ENCODE measurements at places on chromosomes 16 and 17.

DNA sequence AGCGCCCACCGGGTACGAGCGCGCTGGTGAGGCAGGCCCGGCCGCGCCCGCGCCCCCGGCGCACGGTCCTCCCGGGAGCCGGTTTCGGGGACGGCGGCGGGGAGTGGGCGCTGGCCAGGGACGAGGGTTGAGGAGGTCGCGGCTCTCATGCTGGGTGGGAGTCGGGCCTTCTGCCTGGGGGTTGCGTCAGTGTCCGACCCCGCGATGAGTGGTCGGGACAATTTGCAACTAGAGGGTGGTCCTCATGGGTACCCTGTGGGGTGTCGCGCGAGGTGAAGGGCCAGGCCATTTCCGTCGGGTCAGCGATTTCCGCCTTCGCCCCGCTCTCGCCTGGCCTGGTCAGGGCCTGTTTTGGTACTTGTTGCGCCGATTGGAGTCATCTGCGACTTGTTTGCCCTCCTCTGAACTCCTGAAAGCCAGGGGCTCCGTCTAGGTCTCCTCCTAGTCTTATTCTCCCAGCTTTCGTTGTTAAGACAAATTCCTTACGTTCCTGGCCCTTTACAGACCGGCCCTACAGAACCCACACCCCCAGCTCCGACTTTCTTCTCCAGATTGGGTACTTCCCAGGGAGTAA lies 14.9 kb downstream of the NAA60 start:
- DNase-seq = peak; percentile 30

- no peak for DNase-seq
Measured at GRCh38 chr17:71334048-71334751, 786.6 kb upstream of the SOX9 start.

GRCh38 chr17:17375841-17376240 lies 72.7 kb downstream of the NT5M start:
- no peak for DNase-seq

GRCh38 chr16:48627148-48627547 lies 17.2 kb upstream of the N4BP1 start:
- DNase-seq = no peak

DNA sequence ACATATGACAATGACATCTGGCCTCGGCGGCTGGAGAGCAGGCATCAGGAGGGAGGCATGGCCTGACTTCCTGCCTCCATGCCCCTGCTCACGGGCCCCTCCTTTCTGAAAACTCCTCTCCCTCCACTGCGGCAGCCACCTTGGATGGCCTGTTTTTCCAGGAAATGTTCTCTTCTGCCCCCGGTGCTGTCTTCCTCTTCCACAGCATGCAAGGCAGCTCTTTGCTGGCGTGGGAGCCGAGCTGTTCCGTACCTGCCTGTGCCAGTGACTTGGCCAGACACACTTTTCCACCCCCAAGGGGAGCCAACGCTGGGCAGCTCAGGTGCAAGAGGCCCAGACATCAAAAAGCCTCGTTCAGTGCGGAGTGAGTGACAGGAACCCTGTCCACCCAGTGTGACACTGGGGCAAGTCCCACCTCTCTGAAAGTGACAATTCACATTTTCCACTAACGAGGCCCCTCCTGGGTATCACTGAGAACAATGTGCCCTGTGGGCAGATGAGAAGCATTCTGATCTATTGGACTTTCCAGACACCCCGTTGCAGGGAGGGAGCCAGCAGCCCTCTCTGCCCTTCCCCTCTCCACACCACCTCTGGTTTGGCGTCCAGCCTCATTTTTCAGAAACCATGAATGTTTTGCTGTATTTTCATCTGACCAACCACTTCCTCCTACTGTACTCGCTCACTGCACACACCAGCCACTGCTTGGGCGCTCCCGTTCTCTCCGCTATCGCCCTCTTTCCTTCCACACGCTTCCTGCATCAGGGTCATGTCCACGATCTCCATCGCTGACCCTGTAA lies 31.2 kb downstream of the NSMCE1 start:
- peak; percentile 83 for DNase-seq

GRCh38 chr16:13935408-13935807 lies 15.5 kb downstream of the ERCC4 start:
- no peak for DNase-seq

DNA sequence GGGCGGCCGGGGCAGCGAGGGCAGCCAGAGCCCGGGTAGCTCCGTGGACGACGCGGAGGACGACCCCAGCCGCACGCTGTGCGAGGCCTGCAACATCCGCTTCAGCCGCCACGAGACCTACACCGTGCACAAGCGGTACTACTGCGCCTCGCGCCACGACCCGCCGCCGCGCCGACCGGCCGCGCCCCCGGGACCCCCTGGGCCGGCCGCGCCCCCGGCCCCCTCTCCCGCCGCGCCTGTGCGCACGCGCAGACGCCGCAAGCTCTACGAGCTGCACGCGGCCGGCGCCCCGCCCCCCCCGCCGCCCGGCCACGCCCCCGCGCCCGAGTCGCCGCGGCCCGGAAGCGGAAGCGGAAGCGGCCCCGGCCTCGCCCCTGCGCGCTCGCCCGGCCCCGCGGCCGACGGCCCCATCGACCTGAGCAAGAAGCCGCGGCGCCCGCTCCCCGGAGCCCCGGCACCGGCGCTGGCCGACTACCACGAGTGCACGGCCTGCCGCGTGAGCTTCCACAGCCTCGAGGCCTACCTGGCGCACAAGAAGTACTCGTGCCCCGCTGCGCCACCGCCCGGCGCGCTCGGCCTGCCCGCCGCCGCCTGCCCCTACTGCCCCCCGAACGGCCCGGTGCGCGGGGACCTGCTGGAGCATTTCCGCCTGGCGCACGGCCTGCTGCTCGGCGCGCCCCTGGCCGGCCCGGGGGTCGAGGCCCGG lies 36.1 kb upstream of the ZC3H18 start:
- DNase-seq = peak; percentile 23

GRCh38 chr16:53968896-53969295 lies 264.9 kb downstream of the FTO start:
- no peak for DNase-seq

GRCh38 chr16:86931410-86931941 lies 353.1 kb downstream of the FOXL1 start:
- DNase-seq = peak; percentile 91

DNA sequence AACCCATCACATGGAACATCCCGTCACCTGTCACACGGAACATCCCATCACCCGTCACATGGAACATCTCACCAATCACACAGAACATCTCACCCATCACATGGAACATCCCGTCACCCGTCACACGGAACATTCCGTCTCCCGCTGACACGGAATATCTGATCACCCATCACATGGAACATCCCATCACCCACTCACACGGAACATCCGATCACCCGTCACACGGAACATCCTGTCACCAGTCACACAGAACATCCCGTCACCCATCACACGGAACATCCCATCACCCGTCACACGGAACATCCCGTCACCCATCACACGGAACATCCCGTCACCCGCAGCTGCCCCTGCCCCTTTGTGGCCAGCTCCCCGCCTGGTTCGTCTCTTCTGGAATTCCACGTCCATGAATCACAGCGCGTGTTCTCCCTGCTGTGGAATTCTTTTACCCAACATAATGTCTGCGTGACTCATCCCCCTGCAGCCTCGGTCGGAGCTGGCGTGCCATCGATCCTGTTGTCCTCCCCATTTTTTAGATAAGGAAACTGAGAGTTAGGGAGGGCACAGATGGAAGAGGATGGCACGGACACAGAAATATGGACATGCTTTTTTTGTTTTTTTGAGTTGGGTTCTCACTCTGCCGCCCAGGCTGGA lies 5.6 kb downstream of the CPNE7 start:
- peak; percentile 81 for DNase-seq

DNA sequence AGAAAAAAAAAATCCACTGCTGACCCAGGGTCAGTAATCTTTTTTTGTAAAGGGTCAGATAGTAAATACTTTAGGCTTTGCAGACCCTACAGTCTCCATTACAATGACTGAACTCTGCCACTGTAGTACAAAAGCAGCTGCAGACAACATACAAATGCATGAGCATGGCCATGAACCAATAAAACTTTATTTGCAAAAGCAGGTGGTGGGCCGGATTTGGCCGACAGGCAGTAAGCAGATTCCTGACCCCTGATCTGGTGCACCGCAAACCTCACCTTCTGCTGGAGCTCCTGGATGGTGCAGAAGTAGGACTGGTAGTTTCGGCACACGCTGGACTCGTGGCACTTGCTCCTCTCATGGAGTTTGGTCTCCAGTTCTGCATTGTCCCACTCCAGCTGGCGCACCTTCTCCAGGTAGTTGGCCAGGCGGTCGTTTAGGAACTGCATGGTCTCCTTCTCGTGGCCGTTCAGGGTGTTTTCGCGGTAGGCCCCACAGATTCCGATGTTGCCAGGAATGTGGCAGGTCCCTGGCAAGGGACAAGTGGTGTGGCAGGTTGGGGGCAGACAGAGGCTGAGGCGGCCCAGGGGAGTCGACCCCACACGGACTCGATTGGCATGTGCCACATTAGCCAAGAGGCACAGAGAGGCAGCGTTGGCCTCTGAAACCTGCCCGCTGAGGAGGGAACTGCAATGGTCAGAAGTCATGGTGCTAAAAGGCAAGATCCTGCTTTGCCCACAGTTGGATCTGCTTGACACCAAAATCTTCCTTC lies 13.1 kb downstream of the KRT37 start:
- no peak for DNase-seq

- DNase-seq = no peak
Measured at GRCh38 chr17:39151150-39151942, at the start of gene PLXDC1. TSS of gene PLXDC1 (minus strand) at chr17:39151637. CDS start at chr17:39151437, 200 bp downstream.

DNA sequence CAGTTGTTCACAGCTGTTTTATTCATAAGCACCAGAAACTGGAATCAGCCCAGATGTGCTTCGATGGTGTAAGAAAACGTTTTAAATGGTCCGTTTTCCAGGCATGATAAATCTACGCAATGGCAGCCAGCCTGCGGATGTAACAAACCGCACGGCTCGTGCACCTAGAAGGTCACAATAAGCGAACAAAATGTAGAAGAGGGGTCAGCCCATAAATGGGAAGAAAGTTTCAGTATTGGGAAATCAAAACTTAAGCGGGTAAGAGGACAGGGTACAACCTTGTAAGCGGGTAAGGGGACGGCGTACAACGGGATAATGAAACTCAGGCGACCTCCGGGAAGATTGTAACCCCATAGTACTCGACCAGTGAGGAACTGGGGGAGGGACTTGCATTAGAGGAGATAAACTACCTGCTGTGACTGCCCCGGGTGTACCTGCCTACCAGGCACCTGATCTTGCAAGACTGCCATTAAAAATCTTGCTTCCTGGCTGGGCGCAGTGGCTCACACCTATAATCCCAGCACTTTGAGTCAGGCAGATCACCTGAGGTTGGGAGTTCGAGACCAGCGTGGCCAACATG lies 66.6 kb downstream of the ANKRD11 start:
- no peak for DNase-seq

- peak; percentile 59 for DNase-seq
Measured at GRCh38 chr16:22813223-22813947, 577 bp upstream of the HS3ST2 start.

- DNase-seq = no peak
Measured at GRCh38 chr16:56344518-56345405, 80.6 kb downstream of the AMFR start.

DNA sequence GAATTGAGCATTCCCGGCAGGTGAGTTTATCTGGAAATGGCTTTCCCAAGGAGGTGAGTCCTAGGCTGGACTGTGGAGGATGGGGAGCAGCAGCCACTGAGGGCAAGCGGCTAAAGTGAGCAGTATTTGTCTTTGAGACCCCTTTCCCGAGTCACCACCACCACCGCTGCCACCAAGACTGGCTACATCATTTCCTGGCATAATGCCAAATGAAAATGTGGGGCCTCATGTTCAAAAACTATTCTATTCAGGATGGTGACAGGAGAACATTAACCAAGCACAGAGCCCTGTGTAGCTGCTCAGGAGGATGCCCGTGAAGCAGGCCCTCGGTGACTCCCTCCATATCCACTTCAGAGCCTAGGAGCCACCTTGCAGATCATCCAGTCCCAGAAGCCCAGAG lies 46.0 kb downstream of the NOG start:
- no peak for DNase-seq

- DNase-seq = no peak
Measured at GRCh38 chr16:426115-426905, 861 bp downstream of the RAB11FIP3 start.

GRCh38 chr17:80363518-80364090 lies 51.4 kb upstream of the ENDOV start:
- DNase-seq = no peak

- no peak for DNase-seq
Measured at GRCh38 chr16:1466968-1467521, 7.8 kb downstream of the CLCN7 start.

GRCh38 chr16:89612415-89613166 lies 851 bp upstream of the DPEP1 start:
- no peak for DNase-seq

DNA sequence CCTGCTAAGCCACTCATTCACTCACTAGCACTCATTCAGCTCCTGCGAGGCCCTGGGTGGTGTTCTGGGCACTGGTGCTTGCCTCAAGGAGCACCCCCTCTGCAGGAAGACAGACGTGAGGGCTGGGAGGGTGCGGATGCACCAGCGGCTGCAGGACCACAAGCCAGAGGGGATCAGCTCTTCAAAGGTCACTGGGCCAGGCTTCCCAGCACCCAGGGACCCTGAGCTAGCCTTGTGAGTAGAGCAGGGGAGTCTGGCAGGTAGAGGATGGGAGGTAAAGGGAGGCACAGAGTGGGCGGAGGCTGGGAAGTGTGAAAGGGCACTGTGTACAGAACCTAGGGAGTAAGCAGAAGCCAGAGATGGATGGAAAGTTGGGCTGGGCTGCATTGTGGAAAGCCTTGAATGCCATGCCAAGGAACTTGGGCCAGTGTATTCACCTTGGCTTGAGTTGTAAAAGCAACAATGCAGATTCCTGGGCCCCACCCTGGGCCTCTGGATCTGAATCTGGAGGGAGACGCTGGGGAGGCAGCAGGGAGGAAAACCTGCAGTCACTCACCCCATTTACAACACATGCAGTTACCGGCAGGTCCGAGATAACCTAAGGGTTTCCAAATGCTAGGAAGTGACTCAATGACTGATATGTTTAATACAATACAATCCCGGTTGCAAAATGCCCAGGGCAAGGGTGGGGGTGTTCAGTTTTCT lies 1.7 kb downstream of the IL4R start:
- DNase-seq = peak; percentile 77

DNA sequence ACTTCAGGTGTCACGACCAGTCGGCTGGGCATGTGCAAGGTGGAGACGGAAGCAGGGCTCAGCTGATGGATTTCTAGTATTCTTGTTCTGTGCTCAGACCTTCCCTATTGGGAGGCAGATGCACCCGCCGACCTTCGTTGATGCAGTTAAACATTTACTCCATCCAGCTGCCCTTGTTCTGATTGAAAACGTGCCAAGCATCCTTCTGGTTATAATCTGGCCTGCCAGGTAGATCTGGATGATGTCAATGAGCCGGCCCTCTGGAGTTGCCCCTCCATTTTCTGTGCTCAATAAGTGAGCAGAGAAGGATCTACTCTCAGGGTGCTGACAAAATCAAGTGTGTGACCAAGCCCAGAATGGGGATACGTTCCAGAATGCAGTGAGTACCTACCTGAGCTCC lies 38.3 kb downstream of the CCDC182 start:
- no peak for DNase-seq

DNA sequence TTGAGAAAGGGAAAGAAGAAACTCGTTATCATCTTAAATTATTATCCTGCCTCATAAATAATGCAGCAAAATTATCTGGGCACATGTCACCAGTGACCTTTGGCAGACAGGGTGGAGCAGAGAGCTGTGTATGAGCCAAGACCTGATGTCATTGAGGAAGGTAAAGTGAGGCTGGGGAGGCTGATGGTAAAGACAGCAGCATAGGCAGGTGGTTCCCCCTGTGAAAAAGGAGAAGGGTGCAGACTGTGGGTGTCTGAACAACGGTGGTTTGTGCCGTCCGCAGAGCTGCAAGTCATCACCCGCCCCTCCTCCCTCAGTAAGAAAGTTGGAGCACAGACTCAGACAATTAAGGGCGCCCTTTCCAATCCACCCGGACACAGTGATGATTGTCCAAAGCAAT lies 30.8 kb upstream of the METTL16 start:
- no peak for DNase-seq

All from dermis microvascular lymphatic vessel endothelial cell (primary cell).